ENCODE measurements at places on chromosomes 5 and 9.
A peak's percentile ranks its signal among the peaks of the same experiment; 100 is the strongest.

- DNase-seq = no peak
Observed at GRCh38 chr9:93287189-93287552, 103.2 kb downstream of the WNK2 start.

DNA sequence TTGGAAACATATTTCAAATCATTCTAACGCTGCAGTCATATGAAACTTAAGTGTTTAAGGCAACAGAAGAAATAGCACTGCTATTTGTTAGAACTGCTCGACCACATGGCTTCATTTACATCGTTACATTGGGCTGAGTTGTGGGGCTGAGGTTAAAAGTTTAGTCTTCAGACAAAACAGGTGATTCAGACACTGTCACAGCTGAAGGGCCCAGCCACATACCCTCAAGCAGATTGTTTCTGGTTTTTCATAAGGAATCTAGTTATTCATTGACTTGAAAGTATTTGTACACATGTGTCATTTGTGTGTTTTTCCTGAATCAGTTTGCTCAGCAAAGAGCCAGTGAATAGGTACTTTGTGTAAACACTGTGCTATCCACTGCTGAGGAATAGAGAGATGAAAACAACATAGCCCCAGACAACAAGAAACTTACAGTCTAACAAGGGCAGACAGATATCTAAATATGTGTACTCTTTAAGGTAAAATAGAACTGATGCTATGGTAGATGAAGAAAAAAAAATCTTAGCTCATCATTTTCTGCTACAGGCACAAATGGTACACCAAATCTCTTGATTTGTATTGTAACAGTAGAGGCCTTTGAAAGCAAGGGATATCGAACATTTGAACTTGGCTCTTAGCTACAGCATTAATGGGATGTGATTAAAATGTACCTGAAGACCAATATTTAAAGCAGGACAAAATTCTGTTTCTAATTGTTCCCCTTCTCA lies 357.6 kb upstream of the RPS23 start:
- no peak for DNase-seq

DNA sequence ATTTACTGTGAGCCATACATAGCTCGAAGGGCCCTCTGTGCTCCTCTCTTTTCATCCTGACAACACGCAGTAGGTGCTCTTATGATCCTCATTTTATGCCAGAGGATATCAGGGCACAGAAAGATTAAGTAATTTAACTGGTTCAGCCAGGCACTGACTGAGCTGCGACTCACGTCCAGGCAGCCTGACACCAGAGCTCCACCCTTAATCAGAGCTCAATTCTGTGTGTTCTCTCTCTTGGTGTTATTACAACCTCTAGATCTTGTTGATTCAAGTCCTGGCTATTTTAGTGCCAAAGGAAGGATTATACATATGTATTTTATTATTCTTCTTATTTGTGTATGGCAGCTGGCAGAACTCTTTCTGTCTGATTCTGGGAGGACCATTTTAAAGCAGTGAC lies 59.7 kb downstream of the OSMR start:
- no peak for DNase-seq

- DNase-seq = no peak
Observed at GRCh38 chr5:4532705-4533080, 607.4 kb upstream of the ADAMTS16 start.

- no peak for DNase-seq
Observed at GRCh38 chr9:83336706-83337105, 201.5 kb downstream of the FRMD3 start.

DNA sequence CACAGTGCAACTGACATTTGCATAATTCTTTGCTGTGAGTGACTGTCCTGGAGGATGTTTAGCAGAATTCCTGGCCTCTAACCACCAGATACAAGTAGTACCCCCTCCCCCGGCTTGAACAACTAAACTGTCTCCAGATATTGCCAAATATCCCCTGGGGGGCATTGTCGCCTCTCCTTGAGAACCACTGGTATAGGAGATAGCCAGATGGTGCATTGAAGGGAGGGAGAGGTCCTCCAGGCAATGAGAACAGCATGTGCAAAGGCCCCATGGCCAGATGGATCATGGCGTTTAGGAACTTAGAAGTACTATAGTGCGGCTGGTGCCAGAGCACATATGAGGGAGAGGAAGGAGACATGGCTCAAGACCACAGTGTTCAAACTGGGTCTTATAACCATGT lies 18.9 kb upstream of the ORM1 start:
- no peak for DNase-seq

DNA sequence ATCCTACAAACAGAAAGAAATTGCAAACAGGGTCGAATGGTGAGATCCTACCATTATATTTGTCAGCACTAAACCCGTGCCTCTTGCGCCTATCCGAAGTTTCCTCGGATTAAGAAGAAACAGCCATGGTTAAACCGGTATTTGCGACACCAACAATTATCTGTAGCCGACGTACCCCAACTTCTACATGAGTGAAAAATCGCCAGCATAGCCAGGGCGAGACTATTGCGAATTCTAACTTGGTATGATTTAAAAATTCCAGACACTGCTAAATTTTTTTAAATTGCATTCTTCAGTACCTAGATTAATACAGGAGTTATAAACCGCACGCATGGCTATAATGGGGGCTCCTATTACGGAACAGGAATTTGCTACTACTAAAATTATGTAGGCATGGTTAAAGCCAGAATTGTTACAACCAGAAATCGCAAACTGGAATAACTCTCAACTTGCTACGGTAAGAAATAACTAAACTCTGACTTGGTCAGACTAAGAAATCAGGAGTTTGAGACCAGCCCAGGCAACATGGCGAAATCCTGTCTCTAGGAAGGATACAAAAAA lies 25.3 kb upstream of the ANXA2R start:
- DNase-seq = no peak

DNA sequence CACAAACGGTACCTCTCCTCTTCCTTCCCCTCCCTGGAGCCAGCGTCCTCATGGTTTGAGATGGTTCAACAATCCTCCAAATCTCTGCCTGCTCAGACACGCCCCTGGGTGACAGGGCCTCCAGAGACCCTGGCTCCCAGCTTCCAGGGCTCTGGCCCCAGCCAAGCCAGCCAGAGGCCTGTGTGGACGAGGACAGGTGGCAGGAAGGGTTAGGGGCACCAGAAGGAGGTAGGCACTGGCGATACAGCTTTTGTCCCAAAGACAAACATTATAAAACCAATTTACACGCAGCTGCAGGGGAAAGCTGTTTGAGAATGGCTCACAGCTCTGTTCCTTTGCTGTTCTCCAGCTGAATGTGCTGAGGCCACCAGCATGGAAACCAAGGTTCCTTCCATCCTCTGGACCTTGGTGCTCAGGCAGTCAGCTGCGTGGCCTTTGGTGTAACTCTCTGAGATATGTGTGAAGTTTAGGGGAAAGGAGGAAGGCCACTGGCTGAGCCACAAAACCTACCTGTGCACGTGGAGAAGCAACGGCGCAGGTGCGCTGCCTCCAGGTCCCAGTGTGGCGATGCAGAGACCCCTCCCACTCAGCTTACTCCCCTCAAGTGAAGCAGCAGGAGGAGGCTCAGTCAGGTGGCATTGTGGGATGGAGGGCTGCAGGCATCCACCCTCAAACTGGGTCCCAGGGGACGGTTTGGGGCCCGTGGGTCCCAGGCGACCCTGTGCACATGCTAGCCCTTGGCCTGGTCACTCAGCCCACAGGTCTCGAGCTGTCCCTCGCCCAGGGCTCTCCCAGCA lies 4.3 kb upstream of the QRFP start:
- no peak for DNase-seq

DNA sequence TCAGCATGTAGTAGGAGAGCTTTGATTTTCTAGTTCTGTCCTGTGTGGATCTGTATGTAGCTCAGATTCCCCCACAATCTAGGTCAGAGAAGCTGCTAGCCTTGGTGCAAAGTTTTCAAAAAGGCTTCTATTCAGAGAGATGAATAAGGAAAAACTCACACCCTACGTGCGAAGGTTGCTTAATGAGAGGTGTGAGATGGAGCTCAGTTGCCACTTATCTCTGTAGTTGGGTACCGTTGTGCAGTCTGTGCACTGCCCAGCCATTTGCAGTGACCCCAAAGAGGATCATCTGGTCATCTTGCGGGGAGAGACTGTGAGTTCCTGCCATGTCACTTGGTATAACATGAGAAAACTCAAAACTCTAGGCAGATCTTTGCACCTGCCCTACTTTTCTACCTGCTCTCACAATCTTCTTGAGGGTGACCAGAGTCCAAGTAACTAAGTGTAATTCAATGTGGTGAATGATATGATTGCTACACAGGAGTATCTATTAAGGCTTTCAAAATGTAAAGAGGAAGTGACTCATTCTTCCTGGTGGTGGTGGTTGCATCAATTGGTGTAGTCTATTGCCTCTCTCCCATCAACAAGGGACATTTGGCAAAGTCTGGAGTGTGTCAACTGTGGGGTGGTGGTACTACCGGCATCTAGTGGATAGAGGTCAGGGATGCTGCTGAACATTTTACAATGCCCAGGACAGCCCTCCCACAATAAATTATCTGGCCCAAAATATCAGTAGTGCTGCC lies 65.2 kb downstream of the TMC1 start:
- DNase-seq = no peak

DNA sequence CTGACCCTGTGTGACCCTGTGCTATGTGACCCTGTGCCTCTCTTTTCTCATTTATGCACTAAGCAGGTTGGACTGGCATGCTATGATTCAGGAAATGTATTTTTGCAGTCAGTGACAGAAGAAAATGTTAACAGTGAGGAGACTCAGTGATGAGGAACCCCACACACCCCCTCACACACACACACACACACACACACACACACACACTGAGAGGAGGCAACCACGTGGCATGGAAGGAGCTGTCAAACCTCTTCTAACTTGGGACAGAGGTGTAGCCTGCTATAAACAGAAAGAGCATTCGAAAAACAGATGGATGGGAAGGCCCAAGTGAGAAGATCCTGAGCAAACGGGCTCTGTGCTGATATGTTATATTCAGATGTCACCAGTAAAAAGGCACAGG lies 57.9 kb upstream of the GRIA1 start:
- peak; percentile 4 for DNase-seq

DNA sequence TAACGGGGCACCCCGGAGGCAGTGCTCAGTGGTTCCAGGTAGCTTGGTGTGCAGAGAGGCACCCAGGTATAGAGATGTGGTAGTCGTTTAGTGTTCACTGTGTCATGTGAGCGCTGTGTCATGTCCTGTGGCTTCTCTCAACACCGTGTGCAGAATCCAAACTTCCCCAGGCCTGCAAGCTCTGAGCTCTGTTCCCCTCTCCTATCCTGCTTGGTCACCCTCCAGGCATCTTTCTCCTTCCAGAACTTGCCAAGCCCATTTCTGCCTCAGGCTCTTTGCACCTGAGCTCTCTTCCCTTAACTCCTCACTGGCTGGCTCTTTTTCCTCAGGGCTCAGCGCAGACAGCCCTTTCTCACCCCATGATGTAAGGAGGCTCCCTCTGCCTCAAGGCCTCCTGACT lies 64.8 kb downstream of the CARTPT start:
- no peak for DNase-seq

GRCh38 chr5:179872055-179872827 lies 13.6 kb upstream of the MRNIP start:
- no peak for DNase-seq

GRCh38 chr5:128536254-128537220 lies 1.5 kb downstream of the FBN2 start:
- DNase-seq = no peak

- DNase-seq = no peak
Observed at GRCh38 chr9:5978523-5978922, 36.9 kb downstream of the RANBP6 start.

DNA sequence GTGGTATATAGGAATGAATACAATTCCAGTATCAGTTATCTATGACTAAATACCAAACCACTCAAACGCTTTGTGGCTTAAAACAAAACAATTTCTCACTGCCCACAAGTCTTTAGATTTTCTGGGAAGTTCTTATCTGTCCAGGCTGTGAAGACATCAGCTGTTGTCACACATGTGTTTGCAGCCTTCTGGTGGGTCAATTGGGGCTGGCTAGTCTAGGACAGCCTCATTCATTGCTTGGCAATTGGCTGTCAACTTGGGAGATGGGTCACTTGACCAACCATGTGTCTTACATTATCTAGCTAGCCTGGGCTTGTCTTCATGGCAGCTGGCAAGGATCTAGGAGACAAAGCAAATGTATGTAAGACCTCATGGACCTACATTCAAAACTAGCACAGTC lies 53.8 kb upstream of the PAPPA start:
- DNase-seq = no peak

- no peak for DNase-seq
Observed at GRCh38 chr5:138065102-138065501, 18.7 kb upstream of the WNT8A start.

DNA sequence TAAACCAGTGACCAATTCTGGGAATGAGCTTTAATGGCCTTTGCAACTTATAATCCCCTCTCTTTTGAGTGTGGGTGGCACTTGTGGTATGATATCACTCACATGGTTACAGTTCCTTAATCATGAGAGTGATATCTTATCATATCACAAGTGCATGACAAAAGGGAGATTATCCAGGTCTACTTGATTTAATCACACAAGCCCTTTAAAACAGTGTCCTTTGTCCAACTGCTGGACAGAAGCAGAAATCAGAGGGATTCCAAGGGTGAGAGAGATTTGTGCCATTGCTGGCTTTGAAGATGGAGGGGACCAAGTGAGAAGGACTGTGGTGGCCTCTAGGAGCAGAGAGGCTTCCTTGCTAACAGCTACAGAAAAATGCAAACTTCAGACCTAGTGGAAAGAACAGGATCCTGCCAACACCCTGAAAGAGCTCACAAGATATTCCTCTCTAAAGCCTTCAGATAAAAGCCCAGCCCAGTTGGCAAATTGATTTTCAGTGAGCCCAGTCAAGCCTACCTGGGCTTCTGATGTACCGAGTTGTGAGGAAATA lies 279.0 kb upstream of the TLE4 start:
- DNase-seq = no peak

DNA sequence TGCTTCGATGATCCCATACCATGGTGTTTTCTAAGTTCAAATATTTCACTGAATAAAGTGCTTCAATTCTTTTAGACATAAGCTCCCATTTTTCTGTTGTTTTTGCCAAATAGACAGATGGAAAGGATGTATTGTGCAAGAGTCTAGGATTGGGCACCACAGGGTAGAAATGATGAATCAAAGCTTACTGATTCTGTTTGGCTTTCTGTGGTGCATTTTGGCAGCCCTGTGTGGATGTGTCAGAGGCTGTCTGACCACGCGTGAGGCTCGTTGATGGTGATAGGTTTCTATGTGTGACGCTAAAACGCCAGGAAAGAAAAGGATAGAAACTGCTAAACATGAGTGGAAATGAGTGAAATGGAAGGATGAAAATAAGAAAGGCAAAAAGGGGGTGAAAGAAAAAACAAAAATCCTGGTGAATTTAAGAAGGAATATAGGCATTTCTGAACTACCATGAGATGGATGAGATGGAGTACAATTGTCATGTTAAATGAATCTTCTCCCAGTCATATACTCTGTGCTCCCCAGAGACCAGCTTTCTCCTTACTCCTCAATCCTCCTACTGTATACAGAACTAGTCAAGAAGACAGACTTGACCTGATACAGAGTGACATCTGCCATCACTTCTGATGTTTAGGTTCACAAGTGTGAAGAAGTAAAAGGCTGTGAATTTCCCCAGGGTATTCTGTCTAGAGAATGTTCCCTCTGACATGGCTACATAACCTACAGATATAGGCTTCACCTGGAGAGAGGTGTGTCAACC lies 54.4 kb downstream of the ANKH start:
- DNase-seq = no peak

GRCh38 chr5:50653946-50654345 lies 12.5 kb upstream of the PARP8 start:
- no peak for DNase-seq

- peak; percentile 55 for DNase-seq
Observed at GRCh38 chr5:78972654-78973428, 12.3 kb downstream of the ARSB start.

GRCh38 chr5:56440871-56441740 lies 208.0 kb upstream of the ANKRD55 start:
- no peak for DNase-seq
